ENCODE measurements at places on chromosomes 7 and 10. TPM values are rescaled to one million over a fixed set of nuclear protein-coding genes. Genes with fewer than 3 reads are reported as not detected.

The PLOD3 gene
- 32.7 TPM for total RNA-seq

The STN1 gene
- total RNA-seq, result 28.6 TPM

The SPDYE2B gene
- 2.6 TPM for total RNA-seq

The KLF14 gene
- 0.48 TPM for total RNA-seq

Data from umbilical cord (tissue), 2 donors.